ENCODE measurements at places on chromosomes 5 and 9. TPM values are rescaled to one million over a fixed set of nuclear protein-coding genes. Genes with fewer than 3 reads are reported as not detected.

DNA sequence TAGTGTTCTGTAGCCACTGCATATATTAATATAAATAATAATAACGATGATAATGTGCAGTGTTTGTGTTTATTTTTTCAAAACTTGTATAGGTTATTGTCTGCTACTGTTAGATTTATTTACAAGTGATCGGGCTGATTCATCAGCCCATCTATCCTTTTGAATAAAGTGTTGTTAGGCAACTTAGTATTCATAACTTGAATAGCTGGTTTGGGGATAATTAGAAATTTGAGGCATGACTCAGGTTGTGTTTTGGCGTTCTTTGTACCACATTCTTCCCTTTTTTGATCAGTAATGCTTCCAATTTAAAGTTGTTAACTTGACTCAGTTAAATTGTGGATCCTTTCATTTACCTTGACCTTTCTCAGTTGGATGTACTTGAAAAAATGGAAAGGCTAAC lies 69.7 kb downstream of the FOCAD start:
- H3K36me3 ChIP-seq = no peaks in the 10 kb centered on the region
- H3K4me3 ChIP-seq = no peak overlapping the region
- DNase-seq = no peak
- peaks cover 16% of the 10 kb centered on the region for H3K4me1 ChIP-seq

DNA sequence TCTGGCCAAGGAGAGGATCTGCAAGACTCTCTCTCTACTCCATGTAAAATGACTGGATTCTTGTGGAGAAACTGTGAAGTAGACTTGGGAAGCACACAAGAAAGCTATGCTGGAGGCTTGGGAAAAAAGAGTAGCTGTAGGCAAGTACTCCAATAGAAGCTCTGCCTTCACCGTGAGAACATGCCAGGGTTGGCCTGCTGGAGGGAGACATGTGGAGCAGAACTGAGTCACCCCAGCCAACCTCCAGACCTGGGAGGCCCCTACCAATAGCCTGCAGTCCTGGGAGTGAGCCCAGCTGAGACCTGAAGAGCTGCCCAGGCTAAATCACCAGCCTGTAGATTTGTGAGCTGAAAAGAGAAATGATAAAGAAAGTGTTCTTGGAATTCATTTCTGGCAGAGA lies 66.6 kb downstream of the DEPDC1B start:
- H3K27ac ChIP-seq = no peak overlapping the region
- DNase-seq = no peak
- peaks cover 17% of the 10 kb centered on the region for H3K36me3 ChIP-seq

DNA sequence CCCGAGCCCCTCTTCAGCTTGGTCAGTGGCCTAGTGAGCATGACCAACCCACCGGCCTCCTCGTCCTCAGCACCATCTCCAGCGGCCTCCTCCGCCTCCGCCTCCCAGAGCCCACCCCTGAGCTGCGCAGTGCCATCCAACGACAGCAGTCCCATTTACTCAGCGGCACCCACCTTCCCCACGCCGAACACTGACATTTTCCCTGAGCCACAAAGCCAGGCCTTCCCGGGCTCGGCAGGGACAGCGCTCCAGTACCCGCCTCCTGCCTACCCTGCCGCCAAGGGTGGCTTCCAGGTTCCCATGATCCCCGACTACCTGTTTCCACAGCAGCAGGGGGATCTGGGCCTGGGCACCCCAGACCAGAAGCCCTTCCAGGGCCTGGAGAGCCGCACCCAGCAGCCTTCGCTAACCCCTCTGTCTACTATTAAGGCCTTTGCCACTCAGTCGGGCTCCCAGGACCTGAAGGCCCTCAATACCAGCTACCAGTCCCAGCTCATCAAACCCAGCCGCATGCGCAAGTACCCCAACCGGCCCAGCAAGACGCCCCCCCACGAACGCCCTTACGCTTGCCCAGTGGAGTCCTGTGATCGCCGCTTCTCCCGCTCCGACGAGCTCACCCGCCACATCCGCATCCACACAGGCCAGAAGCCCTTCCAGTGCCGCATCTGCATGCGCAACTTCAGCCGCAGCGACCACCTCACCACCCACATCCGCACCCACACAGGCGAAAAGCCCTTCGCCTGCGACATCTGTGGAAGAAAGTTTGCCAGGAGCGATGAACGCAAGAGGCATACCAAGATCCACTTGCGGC lies 1.8 kb downstream of the EGR1 start:
- H3K36me3 ChIP-seq = peaks cover 23% of the 10 kb centered on the region
- peaks cover 13% of the 10 kb centered on the region for H3K4me1 ChIP-seq
- DNase-seq = peak; percentile 33
- H3K27ac ChIP-seq = peak overlapping the region; percentile 100
- H3K4me3 ChIP-seq = peak overlapping the region; percentile 86
- H3K27me3 ChIP-seq = no peaks in the 10 kb centered on the region

GRCh38 chr9:125639057-125639456 lies 68.0 kb downstream of the MAPKAP1 start:
- H3K27me3 ChIP-seq = no peaks in the 10 kb centered on the region
- H3K27ac ChIP-seq = no peak overlapping the region
- H3K4me3 ChIP-seq = no peak overlapping the region
- H3K36me3 ChIP-seq = no peaks in the 10 kb centered on the region

DNA sequence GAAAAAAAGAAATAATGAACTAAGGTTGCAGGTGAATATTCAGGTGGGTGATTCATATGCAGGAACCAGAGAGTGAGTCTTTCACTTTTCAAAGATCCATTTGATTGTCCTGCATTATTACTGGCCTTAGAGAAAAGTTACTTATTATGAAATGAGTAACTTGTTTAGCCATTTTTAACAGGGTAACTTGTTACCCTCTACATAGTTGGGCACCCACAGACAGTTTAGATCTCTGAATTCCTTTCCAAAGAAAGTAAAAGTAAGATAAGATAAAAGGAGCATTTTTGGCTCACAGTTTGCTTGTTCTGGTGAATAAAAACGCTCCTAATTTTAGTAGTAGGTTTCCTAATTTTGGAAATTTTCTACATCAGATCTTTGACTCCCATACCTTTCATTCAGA lies 54.1 kb upstream of the DAB2 start:
- H3K4me1 ChIP-seq = peaks cover 37% of the 10 kb centered on the region
- H3K27me3 ChIP-seq = no peaks in the 10 kb centered on the region
- no peak for DNase-seq
- H3K36me3 ChIP-seq = no peaks in the 10 kb centered on the region

SLCO4C1 gene
- total RNA-seq = 0.13 TPM

LRRC14B gene
- not detected for total RNA-seq
